ENCODE measurements at places on chromosomes 11 and 22.

DNA sequence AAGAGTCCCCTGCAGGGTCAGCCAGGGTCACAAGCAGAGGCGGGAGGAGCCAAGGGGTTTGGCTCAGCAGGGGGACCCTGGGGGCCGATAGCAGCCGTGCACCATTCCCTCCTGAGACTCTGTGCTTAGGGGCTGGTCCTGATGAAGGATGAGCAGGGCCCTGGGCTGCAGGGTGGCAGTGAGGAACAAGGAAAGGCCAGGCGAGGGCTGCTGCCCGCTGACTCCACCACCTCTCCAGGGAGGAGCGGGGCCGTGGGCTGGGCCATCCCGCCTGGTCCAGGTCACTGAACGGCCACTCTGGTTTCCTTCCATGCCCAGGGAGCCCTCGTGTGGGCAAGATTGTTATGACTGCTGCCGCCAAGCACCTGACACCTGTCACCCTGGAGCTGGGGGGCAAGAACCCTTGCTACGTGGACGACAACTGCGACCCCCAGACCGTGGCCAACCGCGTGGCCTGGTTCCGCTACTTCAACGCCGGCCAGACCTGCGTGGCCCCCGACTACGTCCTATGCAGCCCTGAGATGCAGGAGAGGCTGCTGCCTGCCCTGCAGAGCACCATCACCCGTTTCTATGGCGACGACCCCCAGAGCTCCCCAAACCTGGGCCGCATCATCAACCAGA lies 9.2 kb upstream of the NDUFS8 start:
- no peak for DNase-seq

- peak; percentile 61 for DNase-seq
Observed at GRCh38 chr22:45083659-45084305, 74.0 kb upstream of the PHF21B start.

- no peak for DNase-seq
Observed at GRCh38 chr22:29605527-29605850, 2.1 kb downstream of the NF2 start.

DNA sequence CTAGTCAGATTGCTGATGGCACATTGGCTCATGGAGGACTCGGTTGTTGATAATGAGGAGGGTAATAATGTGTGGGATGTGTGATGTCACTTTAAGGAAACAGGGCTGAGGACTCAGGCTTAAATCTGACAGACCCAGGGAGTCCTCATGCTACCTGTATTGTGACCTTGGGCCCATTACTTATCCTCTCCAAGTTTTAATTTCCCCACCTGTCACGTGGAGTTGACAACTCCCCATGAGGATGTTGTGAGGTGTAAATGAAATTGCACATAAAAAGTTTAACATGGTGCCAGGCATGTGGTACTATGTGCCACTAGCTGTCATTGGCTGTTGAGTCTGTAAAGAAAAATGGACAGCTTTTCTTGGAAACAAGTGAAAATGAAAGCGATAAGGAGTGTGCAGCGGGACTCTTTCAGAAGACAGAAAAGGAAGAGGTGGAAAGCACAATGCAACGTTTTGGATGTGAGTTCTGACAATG lies 15.3 kb downstream of the IL10RA start:
- DNase-seq = no peak

GRCh38 chr22:40128989-40129388 lies 48.7 kb upstream of the TNRC6B start:
- no peak for DNase-seq

DNA sequence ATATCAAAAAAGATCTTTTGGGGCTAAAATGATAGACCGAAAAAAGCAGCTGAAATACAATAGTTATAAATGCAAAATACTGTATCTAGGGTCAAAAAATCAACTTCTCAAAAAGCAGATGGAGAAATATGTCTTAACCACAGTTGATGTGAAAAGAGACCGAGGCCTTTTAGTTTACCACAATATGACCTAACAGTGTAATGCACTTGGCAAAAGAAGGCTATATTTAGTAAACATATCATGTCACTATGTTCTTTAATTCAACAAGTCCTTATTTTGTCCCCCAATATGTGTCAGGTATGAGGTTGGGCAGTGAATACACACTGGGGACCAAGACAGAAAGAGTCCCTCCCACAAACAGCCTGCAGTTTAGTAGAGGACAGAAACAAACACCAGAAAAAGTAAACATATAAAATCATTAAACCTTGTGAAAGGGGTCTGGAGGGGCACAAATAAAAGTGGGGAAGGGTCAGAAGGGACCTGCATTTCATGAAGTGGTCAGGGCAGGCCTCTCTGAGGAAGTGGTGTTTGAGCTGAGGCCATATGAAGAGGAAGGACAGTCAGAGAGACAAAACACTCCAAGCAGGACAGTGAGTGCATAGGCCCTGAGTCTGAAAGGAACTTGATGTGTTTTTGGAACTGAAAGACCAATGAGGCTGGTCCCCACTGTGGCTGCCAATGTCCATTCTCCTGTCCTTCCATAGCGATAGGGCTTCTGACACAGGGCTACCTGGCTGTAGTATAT lies 53.4 kb downstream of the LIF start:
- no peak for DNase-seq

GRCh38 chr11:117037279-117037974 lies 60.8 kb downstream of the SIK3 start:
- no peak for DNase-seq

DNA sequence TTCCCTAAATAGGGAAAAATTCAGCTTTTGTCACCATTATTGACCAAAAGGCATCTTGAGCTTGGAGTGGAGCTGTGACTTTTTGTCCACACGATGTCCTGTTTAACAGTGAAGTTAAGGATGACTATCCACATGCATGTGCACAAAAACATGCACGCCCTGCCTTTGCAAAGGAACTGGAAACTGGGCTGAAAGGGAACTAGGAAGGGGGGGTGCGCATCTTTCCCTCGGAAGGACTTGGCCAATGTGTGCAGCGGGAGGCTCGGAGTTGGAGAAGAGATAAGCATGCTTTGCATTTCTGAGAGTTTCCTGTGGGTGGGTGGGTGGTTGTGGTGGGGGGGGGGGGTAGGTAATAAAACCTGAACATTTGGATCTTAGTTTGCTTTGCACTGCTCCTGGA lies 411 bp upstream of the KIRREL3 start:
- peak; percentile 62 for DNase-seq

GRCh38 chr22:24128631-24129262 lies 52.5 kb upstream of the SUSD2 start:
- no peak for DNase-seq

Measured in EL (cell line).